ENCODE measurements at places on chromosomes 7 and 10. TPM values are rescaled to one million over a fixed set of nuclear protein-coding genes. Genes with fewer than 3 reads are reported as not detected.

The H2BK1 gene
- not detected for total RNA-seq

The ANXA8 gene
- total RNA-seq: not detected

The ATP5F1C gene
- 384 TPM for total RNA-seq

The MMRN2 gene
- 261 TPM for total RNA-seq

The SLC16A9 gene
- total RNA-seq: 1.5 TPM

The PPP1R9A gene
- 4.1 TPM for total RNA-seq

The WDFY4 gene
- total RNA-seq: 4.9 TPM

The CALML3 gene
- not detected for total RNA-seq

The SPDYE2 gene
- not detected for total RNA-seq

The SHTN1 gene
- 20.7 TPM for total RNA-seq

The CRHR2 gene
- not detected for total RNA-seq

The ADGRA1 gene
- total RNA-seq: not detected

The CALHM1 gene
- not detected for total RNA-seq

The NEBL gene
- total RNA-seq: 2.2 TPM

The ATG9B gene
- total RNA-seq: under 0.01 TPM

The PTPRN2 gene
- total RNA-seq: 1.3 TPM

The TYW1B gene
- 2.4 TPM for total RNA-seq

The CHST12 gene
- total RNA-seq: 6.3 TPM

The EN2 gene
- total RNA-seq: not detected

The CPA2 gene
- not detected for total RNA-seq

The PRSS37 gene
- total RNA-seq: not detected

The RAB19 gene
- not detected for total RNA-seq

The ZNF365 gene
- 2.2 TPM for total RNA-seq

The CFAP70 gene
- 0.40 TPM for total RNA-seq

The ARHGEF35 gene
- total RNA-seq: 0.53 TPM

The UBE2D1 gene
- 22.2 TPM for total RNA-seq

The AKR1C8 gene
- total RNA-seq: not detected

The ELOVL3 gene
- not detected for total RNA-seq

The CCAR1 gene
- 93.8 TPM for total RNA-seq

The TACR2 gene
- 0.13 TPM for total RNA-seq

The CTAGE8 gene
- not detected for total RNA-seq

The MRPS16 gene
- 95.6 TPM for total RNA-seq

The PKD1L1 gene
- 1.6 TPM for total RNA-seq

The LIPF gene
- total RNA-seq: not detected

The NPC1L1 gene
- total RNA-seq: not detected

The GIMAP7 gene
- total RNA-seq: 30.9 TPM

The RASA4 gene
- 6.6 TPM for total RNA-seq

The DGKI gene
- total RNA-seq: 0.53 TPM

The TRIM73 gene
- total RNA-seq: 0.66 TPM

The C7orf57 gene
- total RNA-seq: not detected

The RBM20 gene
- total RNA-seq: not detected

The TDRD1 gene
- total RNA-seq: not detected

The HMX2 gene
- total RNA-seq: not detected

The SPDYE16 gene
- not detected for total RNA-seq

The HNRNPA2B1 gene
- total RNA-seq: 381 TPM

The PLXDC2 gene
- 1.5 TPM for total RNA-seq

The SLC26A3 gene
- total RNA-seq: not detected

The WAPL gene
- 69.7 TPM for total RNA-seq

The FAM221A gene
- total RNA-seq: 2.1 TPM

The NEUROD6 gene
- total RNA-seq: not detected

The GALNT17 gene
- not detected for total RNA-seq

The EBLN1 gene
- total RNA-seq: not detected

The NPY4R2 gene
- total RNA-seq: not detected

The SPDYE9 gene
- total RNA-seq: not detected

The CARD11 gene
- 10.1 TPM for total RNA-seq

The CCDC7 gene
- total RNA-seq: 19.6 TPM

The ANKRD2 gene
- total RNA-seq: 0.27 TPM

The SNCG gene
- 21.4 TPM for total RNA-seq

The PDE1C gene
- 0.43 TPM for total RNA-seq

Data from thoracic aorta endothelial cell (primary cell).